ENCODE measurements at places on chromosomes 7 and 10.

- no peak for DNase-seq
Measured at GRCh38 chr7:1938788-1939433, 268.8 kb downstream of the ELFN1 start.

DNA sequence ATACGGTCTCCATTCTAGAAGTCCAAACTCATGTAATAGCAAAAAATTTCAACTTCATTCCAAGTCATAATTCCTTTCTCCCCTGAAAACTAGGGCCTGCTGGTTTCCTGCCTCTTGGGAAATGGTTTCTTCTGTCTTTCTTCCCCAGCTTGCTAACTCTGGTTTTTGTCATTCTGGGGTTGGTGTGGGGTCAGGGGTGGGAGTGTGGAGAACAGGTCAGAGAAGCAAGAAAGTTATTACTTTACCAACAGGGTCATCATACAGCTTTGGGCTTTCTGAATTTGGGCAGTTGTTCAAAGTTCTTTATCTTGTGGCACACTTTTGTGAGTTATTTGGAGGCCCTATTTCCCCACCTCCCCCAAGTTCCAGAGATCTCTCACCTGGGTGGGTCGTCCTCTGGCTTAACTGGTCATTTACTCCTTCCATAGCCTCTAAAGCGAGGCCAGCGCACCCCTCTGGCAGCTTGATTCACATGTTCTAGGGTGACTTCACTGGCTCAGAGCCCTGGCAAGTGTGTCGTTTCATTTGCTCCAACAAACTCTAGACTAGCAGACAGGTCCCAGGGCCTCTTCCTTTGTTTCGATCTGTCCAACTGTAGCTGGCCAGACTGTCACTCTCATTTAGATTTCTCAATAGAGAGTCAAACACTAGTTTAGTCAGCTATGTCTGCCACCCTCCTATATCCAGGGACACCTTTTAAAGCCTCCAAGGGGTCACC is 161.2 kb downstream of the JCAD start:
- DNase-seq: no peak

GRCh38 chr7:4714767-4715409 is 32.8 kb downstream of the FOXK1 start:
- DNase-seq: no peak

GRCh38 chr7:104175361-104175984 is 32.3 kb downstream of the ORC5 start:
- no peak for DNase-seq

- DNase-seq: no peak
Measured at GRCh38 chr10:14698829-14699170, 75.9 kb downstream of the FAM107B start.

DNA sequence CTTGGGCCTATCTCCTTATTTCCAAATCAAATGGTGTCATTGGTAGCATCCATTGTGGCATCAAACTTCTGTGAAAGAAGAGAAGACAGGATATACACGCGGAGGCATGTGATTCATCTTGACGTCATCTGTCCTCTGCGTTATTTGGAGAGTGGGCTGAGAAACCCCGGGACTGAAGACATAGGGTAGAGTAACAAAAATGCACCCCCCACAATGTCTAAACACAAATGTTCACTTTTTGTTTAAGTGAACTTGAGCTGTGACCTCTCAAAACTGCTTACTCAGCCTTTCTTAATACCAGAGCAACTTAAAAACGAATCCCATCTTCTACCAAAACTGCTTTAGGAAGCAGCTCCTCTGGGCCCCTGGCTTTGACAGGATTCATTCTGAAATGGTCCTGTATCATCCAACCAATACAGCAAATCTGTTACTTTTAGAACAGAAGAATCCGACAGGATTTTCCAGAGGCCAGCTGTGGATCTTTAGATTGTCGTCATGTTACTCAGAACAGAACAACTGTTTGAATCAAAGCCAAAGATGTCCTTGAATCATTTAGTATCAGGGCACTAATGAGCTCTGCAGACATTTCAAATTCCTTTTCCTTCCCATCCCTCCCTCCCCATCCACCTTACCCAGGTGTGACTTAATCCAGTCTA is 438.1 kb downstream of the SUGCT start:
- DNase-seq: no peak

DNA sequence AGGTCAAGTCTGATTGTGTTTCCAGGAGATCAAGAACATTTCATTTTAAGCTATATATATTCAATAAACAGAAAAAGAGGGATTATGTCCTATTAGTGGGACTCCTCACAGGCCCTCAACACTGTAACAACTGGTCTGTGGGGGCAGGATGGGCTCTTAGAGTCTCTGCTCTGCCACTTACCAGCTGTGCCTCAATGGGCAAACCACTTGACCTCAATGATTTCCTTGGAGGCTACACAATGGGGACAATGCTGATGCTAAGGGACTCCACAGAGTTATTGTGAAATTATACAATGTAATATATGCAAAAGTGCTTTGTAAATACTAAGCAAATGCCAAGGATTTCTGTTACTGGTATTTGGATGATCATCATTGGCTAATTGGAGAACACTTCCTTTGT is 33.2 kb upstream of the MXI1 start:
- no peak for DNase-seq

DNA sequence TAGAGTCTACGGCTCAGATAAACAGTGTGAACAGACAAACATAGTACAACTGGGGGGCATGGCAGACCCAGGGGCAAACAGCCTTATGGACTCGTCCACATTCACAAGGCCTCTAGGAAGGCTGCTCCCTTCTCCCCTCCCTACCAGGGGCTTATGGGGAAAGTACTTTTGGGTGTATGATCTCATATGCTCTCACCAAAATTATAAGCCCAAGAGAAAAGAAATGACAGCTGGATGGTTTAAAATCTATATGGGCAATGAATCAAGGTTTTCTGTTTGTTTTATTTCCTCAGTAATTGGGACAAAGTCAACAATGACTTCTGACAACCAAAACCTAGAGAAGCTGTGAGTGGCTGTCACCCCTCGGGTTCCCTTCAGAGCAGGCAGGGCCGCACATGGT is 144.4 kb downstream of the PKD1L1 start:
- DNase-seq: no peak

- DNase-seq: no peak
Measured at GRCh38 chr10:87752566-87752965, 65.5 kb downstream of the ATAD1 start.

GRCh38 chr7:20301311-20301939 is 29.3 kb upstream of the ITGB8 start:
- DNase-seq: no peak

GRCh38 chr10:118220346-118220850 is 121.7 kb downstream of the FAM204A start:
- DNase-seq: no peak

DNA sequence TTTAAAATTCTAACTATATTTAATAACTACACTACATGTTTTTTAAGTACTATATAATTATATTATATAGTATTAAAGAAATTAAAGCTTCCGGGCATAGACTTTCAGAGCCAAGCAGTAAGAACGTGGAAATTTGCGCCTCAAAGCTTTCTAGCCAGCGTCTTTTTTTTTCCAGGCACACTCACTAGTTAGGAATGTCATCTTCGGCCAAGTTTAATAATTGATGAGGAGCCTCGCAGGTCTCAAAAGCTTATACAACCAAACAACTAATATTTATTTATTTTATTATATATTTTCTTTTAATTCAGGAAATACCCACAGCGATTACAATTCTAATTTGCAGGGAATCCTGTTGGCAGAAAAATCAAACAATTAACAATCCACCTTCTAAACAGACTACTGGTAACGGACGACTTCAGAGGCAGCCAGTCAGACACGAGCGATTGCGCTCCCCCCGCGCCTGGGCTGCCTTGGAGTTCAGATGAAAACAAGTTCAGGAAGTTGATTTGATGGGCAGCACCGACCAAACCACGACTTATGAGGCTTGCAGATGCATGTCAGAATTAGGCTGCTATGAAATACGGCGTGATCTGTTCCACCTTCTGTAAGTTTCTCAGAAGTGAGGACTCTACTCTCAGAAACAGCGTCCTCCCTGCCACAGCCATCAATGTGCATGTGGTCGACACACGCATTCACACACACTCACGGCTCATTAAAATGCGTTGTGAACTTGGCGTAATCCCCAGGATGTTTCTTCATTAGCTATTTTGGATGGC is 431.8 kb upstream of the MGMT start:
- no peak for DNase-seq

DNA sequence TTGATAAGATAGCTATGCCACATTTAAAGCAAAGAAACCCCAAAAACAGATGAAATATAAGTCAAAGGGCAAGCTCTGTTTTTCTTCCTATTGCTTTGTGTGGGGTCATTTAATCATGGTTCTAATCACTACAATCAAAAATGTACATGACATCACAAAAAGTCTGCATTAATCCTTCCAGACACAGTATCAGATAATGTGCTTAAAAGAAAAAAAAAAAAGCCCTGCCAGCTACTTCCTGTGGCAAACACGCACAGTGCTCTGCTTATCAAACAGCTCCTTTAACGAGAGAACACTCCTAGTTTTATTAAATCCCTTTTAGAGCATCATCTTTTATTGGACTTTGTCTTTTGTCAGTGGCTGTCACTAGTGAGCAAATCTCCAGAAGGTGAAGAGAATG is 1005.8 kb downstream of the GATA3 start:
- no peak for DNase-seq

DNA sequence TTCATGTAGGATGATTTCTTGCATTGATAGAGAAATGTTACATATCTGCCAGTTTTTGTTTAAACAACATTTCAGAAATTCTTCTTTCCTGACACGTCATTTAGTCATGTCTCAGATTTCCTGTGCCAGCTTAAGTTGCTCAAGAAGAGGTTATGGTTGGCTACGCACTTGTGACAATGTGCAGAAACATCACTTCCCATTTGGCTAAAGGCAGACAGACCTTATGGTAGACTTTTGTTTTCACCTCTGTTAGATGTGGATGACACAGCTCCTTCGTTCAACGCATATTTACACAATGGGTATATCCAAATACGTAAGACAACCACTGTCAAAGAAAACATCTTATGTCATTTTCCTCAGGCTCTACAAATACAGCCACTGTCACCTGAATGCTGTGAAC is 125.8 kb downstream of the DOCK4 start:
- no peak for DNase-seq

- DNase-seq: no peak
Measured at GRCh38 chr10:123783296-123783695, 108.3 kb downstream of the CPXM2 start.

DNA sequence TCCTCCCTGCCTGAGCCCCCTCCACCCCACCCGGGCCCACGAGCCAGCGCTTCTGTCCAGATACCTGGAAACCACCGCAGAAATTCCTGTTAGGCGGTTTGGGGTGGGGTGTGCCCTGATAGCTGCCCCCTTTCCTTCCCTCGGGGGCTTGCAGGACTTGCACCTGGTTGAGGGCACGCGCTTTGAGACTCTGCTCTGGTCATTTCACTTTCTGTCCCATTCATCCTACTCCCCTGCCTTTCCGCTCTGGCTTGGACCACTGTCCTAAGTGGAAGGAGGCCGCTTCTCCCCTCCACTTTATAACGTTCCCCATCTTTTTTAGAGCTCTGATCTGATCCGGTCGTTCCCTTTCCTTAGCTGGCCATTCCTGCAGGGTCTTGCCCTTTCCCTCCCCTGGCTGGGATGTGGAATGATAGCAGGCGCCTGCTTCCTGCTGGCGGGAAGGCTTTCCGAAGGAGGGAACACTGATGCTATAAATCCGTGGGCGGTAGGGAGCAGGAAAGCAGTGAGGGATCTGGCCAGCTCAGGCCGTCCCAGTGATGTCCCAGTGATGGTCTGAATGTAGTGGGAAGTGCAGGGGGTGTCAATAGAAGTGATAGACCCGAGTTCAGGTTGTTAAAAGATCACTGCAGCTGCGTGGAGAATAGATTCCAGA is 852 bp upstream of the PRKAR1B start:
- DNase-seq: no peak

- no peak for DNase-seq
Measured at GRCh38 chr7:138726288-138726687, 25.1 kb upstream of the SVOPL start.

DNA sequence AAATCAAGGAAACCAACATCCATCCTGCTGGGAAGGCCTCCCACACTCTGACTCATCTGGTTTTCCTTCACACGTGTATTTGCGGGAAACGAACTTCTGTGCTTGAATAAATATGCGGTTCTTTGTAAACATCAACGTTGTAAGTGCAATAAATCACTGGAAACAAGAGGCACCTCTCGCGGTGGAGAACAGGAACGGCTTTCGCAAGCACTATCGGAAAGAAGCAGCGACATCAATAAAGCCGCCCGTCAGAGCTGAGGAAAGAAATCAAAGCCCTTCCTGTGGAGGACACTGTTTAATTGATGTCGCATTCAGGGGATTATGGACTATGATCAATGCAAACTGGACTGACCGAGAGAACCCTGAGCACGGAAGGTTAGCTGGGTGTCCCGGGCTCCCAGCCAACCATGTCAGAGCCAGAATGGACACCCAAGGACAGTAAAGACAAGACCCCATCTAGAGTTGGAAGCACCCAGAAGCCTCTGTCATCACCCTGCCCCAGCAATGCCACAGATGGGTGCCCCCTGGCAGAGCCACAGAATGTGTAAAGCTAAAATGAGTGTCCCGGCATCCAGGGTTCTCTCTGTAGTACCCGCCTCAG is 37.6 kb downstream of the OAT start:
- DNase-seq: no peak

GRCh38 chr10:14093730-14094484 is 236.8 kb downstream of the FRMD4A start:
- DNase-seq: no peak

GRCh38 chr7:8516976-8517375 is 83.6 kb downstream of the NXPH1 start:
- DNase-seq: no peak

- DNase-seq: peak; percentile 41
Measured at GRCh38 chr7:5704534-5704922, 76.9 kb downstream of the RNF216 start.

GRCh38 chr7:113790025-113790424 is 128.8 kb downstream of the PPP1R3A start:
- no peak for DNase-seq

- DNase-seq: no peak
Measured at GRCh38 chr7:20430664-20431063, 100.0 kb downstream of the ITGB8 start.

DNA sequence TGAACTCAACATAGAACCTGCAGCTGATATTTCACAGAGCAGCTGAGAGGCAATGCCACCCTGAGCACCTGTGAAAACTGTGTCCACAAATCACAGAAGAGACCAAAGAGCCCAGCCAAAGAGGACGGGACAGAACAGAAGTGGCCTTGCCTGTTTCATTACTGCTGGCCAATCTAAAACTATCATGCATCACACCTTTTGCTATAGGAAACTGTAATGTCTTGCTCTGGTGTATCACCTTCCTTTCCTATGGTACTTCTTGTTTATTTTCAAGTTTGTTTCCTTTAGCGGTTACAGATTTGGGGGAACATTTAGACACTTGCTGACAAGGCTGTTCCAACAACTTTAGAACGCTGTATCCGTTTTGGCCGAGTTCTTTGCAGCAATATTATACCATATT is 80.3 kb downstream of the PIP4K2A start:
- no peak for DNase-seq
